ENCODE measurements at places on chromosomes 12 and 14. TPM values are rescaled to one million over a fixed set of nuclear protein-coding genes. Genes with fewer than 3 reads are reported as not detected.

GPD1 gene
- polyA plus RNA-seq: 1.1 TPM

SLC4A8 gene
- 3.1 TPM for polyA plus RNA-seq

MYH6 gene
- polyA plus RNA-seq: not detected

PTHLH gene
- not detected for polyA plus RNA-seq

RD3L gene
- not detected for polyA plus RNA-seq

SERPINA5 gene
- polyA plus RNA-seq: not detected

RIPK3 gene
- 65.5 TPM for polyA plus RNA-seq

TMTC1 gene
- polyA plus RNA-seq: not detected

CACNB3 gene
- polyA plus RNA-seq: 0.82 TPM

PRPH gene
- not detected for polyA plus RNA-seq

GRCh38 chr12:53289891-53290290, 5.5 kb upstream of the PFDN5 start:
- no peak for DNase-seq

- no peak for DNase-seq
Measured at GRCh38 chr12:107684990-107685359, 624 bp upstream of the PWP1 start.

DNA sequence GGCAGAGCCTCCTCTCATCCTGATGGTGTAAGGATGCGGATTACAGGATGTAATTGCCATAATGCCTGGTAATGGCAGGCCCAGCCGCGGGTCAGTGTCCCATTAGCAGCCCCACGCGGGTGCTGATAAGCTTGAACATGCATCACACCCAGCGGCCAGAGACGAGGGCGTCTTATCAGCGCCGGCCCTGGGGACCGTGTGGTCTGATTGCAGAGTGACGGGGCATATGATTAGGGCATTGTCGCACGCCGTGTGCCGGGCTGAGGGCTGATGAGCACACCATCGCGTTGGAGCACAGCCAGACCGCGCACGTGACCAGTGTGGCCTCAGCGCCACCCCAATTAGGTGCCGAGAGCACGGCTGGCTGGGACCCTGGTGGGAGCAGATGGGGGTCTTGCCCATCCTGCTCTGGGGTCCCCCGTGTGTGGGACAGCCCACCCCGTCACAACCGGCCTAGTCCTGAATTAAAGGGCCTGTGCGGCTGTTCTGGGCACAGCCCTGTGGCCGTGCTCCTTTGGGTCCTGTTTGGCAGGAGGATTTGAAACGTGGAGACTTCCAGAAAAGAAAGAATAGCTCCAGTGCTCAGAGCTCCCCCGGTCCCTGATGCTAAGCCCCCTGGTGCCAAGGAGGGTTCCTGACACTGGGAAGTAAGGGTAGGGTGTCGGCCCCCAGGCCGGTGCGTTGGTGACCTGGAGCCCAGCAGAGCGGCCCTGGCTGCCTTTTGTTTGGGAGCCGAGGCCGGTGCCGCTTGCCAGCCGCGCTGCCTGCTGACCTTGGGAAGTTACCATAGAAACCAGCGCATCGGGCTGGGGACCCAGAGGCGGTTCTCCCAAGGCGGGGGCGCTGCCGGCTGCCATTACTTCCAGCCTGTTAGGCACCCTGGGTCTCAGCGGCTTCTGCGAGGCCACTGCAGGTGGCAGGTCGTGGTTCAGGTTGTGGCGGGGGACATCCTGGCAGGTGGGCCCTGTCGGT, 20.7 kb downstream of the KIF26A start:
- no peak for DNase-seq

GRCh38 chr12:18373181-18373580, 111.9 kb downstream of the PIK3C2G start:
- no peak for DNase-seq

DNA sequence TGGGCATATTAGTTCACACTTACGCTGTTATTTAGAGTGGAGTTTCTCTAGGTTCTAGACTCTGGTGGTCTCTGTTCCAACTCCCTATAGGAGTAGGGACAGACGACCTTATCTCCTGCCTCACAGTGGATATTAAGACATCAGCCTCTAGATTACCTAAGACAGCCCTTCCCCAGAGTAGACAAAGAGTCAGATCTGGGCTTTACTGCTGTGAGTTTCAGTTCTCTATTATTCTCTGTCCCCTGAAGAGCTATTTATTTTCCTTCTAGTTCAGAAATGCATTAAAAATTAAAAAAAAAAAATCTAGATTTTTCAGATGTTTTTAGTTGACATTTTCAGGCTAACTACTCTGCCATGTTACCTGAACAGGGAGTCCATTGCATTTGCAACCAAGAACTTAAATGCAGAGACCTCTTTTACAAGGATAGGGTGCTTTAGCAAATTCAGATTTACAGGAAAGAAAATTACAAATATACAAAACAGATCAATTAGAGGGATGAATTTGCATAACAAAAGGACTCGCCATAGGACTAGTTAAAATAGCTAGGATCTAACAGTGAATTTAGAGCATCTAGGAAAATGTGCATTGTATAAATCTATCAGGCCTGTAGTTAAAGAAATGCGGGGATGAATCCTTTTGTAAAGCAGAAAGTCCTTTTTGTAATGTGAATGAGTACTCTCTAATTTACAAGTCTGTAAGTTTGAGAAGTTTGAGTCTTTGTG, 381.4 kb downstream of the APAF1 start:
- no peak for DNase-seq

GRCh38 chr12:80709811-80710726, 2.6 kb downstream of the MYF6 start:
- DNase-seq: no peak

GRCh38 chr12:5262450-5262849, 169.5 kb upstream of the NTF3 start:
- no peak for DNase-seq

DNA sequence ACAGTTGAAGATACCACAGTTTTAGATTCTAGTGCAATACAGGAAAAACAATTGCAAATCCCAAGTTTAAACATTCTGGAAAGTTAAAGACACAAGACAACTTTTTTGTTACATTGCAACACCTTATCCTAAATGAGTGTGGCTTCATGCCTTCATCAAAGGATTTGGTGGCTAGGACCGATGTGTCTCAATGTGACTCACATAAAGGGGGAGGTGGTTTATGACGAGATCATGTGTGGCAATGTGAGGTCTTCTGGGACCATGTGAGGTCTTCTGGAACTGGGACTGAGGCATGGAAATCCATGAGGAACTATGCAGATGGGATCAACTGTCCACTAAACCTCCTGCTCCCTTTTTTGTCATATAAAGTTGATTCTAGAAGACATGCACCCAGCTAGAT, 166.2 kb downstream of the PAX9 start:
- no peak for DNase-seq

- DNase-seq: peak; percentile 71
Measured at GRCh38 chr12:117155278-117156060, 34.8 kb downstream of the FBXO21 start.
